NCI-H82 (cell line): ENCODE measurements at places on chromosomes 11 and 22.

GRCh38 chr11:86063536-86063935, 5.3 kb downstream of the PICALM start:
- no peak for DNase-seq

- DNase-seq = no peak
Observed at GRCh38 chr22:50548040-50548920, 2.6 kb downstream of the KLHDC7B start.

- no peak for DNase-seq
Observed at GRCh38 chr11:134512571-134513538, 100.8 kb upstream of the B3GAT1 start.

- no peak for DNase-seq
Observed at GRCh38 chr11:40388097-40388818, 1071.2 kb downstream of the LRRC4C start.

DNA sequence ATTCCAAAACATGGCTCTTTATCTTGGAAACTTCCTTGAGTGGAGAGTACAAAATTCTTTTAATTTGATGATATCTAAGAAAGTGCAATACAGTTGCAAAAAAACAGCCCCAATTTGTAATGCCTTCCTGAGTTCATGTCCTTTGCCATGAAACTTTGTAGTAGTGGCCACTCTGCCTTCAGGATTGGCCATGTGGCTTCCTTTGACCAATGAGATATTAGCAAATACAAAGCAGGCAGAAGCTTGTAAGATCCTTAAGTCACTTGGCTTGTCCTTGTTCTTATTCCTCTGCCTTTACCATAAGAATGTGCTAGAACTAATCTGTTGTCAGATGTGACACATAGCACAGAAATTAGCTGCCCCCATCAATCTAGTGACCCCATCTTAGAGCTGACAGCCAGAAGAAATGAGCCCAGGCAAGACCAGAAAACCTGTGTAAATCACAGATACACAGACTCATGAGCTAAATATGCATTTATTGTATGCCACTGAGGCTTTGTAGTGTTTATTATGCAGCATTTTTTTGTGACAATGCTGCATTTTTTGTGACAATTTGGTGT, 29.8 kb upstream of the BLID start:
- DNase-seq = no peak

DNA sequence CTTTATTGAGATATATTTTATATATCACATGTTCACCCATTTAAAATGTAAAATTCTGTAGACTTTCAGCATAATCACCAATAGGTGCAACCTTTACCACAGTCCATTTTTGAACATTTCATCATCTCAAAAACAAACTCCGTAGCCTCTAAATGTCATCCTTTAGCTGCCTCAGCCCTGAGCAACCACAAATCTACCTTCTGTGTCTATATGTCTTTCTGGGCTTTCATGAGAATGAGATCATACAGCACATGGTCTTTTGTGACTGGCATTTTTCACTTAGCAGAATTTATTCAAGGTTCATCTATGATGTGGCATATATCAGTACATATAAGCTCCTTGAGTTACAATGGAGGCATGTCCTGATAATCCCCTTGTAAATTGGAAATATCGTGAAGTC, 320.5 kb downstream of the ETS1 start:
- DNase-seq = no peak

- DNase-seq = no peak
Observed at GRCh38 chr22:36831717-36832116, 14.9 kb upstream of the PVALB start.

DNA sequence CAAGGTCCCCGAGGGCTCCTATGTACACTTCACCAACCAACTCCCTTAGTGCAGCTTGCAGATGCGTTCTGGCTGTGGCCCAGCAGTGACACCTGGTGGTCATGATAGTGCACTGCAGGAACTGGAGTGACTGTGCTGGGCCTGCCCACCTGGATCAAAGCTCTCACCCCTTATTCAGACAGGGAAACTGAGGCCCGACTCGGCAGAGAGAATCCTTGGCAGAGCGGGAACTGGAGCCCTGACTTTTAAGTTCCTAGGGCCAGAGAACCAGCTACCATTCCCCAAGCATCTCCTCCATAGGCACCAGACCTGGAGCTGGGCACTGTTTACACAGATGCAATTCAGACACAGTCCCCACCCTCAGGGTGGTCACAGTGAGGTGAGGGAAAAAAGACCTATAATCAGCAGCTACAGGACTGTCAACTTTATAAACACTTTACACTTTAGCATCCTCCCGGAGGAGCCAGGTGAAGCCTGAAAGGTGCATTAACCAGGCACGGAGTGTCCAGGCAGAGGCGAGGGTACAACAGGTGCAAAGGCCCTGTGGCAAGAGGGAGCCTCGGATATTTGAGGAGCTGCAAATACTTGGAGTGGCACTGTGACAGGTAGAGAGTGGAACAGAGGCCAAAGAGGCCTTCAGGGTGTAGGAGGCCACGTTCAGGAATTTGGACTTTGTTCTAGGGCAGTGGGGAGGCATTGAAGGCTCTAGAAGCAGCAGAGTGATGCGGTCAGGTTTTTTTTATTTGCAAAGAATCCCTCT, 22.0 kb downstream of the RHBDD3 start:
- peak; percentile 69 for DNase-seq
